ENCODE measurements at places on chromosomes 11 and 22.
A peak's percentile ranks its signal among the peaks of the same experiment; 100 is the strongest.

DNA sequence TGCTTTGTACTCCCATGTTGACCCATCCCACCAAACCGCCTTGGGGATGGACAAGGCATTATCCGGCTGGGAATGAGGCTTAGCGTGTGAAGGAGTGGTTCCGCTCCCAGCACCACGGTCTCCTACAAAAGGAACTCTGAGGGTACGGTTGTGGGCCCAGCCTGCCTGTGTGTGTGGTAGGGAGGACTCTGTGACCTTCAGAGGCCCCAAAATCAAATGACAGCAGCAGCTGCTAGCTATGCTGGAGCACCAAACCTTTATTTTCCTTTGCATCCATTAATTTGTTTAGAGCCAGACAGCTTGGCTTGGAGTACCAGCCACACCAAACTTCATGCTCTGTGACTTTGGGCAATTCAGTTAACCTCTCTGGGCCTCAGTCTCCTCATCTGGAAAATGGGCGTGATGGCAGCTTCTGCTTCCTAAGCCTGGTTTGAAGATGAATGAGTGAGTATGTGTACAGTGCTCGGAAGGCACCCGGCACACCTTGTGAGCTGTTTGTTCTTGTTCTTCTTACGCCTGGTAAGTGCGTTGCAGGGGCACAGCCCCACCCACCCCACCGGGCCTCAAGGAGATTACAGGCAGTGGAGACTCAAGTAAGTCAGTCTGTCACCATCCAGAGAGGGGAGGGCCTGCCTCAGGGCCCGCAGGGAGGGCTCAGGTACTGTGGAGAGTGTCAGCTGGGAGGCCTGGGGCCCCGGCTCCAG, 25.3 kb downstream of the MB start:
- no peak for DNase-seq

- no peak for DNase-seq
Measured at GRCh38 chr11:130840679-130841078, 75.6 kb downstream of the SNX19 start.

DNA sequence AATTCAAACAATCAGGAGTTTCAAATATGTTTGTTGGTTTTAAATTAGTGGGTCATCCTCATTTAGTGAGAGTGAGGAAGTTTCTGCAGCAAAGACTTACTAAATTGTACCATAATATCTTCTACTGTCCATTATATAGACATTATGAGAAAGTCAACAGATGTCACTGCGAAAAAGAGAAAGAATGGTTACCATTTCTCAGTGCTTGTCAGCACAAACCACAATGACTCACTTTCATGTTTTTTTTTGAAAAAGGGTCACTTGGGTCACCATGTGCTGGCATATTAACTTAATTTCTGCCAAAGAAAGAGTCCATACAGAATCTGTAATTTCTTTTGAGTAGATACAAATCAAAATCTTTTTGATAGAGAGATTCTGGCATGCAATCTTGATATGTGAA, 924.6 kb upstream of the FAT3 start:
- DNase-seq: no peak

DNA sequence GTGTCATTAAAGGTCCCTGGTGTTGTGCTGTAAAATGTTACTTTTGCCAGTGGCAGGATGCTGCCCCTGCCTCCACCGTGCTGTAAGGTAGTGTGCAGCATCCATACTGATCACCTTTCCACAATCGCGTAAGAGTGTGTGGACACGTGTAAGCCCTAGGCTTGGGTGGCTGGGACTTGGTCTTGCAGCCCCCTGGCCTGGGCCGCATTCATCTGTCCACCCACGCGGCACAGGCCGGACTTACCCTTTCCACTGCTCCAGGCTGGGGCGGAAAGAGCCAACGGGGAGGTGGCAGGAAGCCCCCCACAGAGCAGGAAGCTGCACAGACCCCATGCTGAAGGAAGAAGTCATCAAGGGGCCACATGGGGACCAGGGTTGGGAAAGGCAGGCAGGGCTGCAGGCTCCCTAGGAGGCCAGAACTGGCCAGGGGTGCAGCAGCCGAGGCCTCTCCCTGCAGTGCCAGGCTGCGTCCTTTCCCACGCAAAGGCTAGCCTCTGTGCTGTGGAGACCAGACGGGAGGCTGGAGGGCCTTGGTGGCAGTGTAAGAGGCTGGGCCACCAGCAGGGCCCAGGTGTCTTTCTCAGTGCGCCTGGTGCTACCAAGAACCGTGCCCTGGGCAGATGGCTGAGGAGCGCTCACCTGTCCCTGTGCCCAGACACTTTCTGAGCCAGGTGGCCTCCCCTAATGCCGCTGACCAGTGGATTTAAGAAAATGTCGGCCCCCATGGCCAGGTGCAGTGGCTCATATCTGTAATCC, 11.7 kb upstream of the TMEM191C start:
- no peak for DNase-seq

DNA sequence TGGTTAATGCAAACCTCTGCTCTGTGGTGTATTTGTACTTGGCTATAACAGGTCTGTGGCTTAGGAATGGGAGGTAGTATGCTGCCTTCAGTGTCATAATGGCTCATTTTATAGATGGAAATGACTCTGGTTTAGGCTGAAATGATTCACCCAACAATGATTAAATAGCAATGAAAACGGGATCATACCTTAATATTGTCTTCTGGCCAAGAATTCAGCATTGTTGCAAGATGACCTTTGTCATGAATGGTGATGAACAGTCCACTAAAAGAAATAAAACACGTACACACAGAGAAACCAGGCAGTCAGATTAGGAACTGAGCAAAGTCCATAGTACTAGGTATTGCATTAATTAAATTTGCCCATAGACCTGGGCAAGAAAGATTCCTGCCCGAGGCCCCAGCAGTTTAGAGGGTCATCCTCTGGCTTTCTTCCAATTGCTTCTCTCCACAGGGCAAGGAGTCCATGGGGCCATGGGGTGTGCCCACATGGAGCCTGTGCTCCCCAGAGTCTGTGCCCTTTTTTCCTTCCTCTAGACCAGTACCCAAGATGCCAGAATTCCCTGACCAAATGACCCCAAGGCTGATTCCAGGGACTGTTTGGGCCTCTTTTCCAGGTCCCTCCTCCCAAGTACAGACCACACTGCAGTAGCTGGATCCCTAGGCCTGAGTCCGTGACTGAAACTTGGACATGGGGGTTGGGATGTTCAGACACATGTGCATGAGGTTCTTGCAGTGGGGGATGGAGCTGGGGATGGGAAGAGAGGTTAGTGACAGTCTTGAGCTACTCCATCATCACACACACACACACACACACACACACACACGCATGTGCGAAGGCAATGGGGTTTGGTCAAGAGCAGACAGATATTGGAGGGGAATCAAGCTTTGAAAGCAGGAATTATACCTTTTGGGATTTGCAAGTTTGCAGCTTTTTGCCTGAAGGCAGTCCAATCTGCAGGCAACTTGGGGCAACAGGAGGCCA, 134.2 kb downstream of the CCDC81 start:
- no peak for DNase-seq

DNA sequence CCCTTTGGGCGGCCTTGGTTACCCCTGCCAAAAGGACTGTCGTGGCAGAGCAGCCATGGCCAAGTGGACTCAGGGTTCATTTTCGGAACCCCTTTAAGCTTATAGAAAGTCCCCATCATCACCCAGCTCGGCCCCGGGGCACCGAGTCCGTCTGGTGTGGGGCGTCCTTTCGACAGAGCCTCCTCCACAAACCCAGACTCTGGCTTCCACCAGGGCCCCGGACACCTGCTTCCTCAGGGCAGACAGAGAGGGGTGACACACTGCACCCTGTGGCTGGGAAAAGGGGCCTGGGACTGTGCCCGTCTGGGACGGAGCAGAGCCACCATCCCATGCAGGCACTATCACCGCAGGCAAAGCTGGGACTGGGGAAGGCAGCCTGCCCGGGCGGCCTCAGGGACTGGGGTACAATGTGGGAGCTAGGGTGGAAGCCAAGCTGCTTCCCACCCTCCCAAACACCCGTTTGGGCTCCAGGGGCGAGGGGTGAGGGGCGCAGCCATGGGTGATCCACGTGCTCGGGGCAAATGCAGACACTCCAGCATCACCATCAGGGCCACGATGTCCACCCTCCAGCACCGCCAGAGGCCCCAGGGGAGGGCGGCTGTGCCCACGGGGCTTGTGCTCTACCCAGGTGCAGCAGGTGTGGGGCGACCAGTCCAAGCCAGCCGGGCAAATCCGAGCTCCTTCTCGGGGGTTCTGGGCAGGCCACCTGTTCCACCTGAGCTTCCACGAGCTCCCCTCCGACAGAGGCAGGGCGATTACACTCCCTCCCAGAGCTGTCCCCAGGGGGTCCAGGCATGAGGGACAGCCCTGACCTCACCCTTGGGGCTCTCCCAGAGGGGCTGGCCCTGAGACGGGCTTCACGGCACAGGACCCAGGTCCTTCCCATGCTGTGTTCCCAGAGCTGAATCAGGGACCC, 11.7 kb upstream of the MRPL23 start:
- DNase-seq: no peak

DNA sequence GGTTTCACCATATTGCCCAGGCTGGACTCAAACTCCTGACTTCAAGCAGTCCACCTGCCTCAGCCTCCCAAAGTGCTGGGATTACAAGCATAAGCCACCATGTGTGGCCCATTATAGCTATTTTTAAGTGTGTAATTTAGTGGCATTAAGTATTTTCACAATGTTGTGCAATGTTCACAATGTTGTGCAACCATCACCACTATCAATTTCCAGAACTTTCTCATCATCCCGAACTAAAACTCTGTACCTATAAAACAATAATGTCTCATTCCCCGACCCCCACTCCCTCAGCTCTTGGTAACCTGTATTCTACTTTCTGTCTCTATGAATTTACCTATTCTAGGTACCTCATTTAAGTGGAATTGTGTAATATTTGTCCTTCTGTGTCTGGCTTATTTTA, 7.5 kb downstream of the CFAP68 start:
- DNase-seq: no peak

DNA sequence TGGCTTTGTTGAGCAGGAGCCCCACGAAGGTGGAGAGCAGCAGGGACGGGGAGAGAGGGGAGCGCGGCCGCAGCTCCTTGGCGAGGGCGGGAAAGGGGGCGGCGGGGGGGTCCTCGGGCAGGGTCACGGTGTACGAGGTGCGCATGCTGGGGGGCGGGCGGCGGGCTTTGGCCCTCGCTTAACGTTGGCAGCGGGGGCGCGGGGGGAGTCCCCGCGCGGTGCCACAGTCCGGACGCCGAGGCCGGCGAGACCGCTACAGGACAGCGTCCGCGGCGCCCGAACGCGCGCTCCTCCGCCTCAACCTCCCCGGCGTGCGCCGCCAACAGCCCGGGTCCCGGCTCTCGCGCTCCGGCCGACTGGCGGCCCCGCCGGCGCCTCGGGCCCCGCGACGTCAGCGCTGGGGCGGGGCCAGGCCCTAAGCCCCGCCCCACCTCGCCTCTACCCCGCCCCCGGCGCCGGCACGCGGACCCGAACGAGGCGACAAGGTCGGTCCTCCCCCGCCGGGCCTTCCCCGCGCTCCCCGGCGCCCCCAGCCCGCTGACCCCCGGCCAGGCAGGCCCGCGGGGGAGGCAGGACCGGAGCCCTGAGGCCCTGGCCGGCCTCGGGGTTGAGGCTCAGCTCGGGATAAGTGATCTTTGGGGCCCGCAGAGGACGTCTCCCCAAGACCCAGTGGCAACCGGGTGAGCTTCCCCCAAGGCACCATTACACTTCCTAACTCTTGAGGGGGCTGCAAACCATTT, 17.5 kb downstream of the USP2 start:
- peak; percentile 21 for DNase-seq

DNA sequence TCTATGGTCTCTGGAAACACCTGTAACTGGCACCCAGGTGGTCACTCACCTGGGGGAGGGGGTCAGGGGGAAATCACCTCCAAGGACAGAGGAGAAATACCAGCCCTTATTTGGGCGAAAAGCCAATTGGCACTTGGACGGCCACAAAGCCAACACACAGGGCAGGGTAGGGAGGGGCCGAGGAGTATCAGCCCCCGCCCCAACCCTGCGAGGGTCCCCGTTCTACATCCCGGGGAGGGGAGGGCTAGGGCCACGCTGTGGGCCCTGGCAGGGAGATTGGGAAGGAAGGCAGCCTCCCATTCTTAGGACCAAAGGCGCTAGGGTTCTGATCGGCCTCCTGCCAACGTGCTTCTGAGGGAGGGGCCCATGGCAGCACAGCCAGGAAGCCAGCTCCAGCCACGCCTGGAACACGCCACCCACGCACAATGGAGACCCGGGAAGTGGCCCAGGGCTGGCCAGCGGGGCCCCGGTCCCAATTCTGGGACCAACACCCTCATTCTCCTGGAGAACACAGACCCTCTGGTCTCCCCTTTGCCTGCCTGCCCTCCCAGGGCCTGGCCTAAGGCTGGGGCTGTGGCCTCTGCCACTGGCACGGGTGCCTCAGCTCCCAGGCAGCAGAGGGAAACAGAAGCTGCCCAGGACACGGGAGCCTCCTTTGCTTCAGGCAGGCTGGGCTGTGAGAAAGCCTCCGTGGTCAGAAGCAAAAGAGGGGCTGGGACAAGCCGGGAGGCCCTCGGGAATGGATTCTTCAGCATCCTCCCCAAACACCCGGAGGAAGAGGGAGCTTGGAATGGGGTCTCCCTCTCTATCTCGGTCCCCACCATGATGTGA, 7.4 kb downstream of the CBX6 start:
- no peak for DNase-seq

- DNase-seq: no peak
Measured at GRCh38 chr22:37244922-37245722, 1.1 kb upstream of the RAC2 start.
